ACHN (cell line): ENCODE measurements at places on chromosomes 11 and 22.

- DNase-seq: no peak
These were observed 10.6 kb downstream of the LTBP3 start for GRCh38 chr11:65547446-65548125.

DNA sequence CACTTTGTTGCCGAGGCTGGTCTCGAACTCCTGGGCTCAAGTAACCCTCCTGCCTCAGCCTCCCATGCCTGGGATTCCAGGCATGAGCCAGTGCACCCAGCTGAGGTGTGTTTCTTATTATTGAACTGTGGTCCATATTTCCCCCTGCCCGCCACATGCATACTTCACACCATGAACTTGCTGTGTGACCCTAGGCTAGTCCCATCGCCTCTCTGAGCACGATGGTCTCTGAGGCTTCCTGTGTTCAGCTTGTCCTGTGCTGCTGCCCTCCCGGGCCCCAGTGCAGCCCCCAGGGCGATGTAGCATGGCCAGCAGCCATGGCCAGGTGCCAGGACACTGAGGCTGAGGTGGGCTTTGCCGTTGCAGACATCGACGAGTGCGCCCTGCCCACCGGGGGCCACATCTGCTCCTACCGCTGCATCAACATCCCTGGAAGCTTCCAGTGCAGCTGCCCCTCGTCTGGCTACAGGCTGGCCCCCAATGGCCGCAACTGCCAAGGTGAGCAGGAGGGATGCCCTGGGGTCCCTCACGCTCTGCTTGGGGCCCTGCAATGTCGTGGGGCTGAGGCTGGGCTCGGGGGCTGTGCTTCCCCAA is 45.7 kb downstream of the FBLN1 start:
- no peak for DNase-seq

DNA sequence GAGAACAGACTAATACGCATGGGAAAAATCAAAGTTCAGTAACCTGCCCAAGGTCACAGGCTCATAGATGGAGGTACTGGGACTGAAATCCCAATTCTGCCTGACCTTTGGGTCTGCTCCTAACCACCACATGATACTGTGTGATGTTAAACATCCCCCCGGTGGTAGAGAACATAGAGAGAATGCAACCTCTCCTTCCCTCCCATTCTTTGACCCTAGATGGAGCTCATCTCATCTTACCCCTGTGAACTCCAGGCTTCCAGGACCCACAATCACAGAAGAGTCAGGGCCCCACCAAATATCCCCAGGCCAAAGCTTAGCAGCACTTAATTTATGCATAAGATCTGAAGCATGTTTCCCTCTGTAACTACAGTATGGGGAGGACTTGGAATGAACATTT is 198.5 kb downstream of the MYO18B start:
- no peak for DNase-seq

- DNase-seq: no peak
These were observed 14.9 kb upstream of the TSKU start for GRCh38 chr11:76768088-76768908.

DNA sequence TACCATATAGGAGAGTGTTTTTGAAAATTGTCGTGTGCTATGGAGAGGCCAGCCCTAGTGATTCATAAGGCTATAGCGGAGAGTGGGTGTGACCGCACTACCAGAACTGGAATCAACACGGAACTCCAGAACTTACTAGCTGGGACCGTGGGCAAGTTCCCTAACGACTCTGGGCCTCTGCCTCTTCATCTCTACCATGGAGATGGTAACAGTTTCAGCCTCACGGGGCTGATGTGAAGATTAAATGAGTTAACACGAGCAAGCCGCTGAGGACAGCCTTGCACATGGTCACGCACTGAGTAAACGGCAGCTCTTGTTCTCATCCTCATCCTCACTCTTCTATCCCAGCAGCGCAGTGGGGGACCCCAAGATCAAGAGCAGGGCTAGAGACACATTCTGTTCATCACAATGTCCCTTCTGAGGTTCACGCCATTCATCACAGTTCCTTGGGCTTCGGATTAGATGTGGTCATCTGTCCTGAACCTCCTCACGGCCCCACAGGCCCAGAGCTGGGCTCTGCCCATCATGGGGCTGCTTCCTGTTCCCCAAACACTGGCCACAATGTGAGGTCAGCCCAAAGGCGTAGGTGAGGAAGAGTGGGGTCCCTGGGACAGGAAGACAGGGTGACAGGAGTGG is 47.2 kb upstream of the CD5 start:
- DNase-seq: no peak

GRCh38 chr11:42021911-42022310 is 562.5 kb upstream of the LRRC4C start:
- no peak for DNase-seq

GRCh38 chr11:111513240-111513605 is 1.0 kb upstream of the BTG4 start:
- DNase-seq: no peak

DNA sequence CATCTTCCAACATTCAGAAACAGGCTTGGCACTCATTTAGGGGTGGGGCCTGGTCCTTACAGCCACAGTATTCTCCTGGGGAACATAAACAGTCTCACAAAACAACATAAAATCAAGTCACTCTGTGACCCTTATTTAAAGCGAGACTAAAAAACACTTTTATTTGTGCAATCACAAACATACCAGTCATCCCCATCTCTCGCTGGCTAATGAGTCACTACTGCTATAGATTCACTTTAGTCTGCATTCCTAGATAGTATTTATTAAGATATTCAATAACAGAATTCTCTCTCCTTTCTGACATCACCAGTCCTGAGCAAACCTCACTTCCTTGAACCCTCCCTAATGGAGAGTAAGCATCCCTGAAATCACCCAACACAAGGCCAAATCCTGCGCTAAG is 68.0 kb downstream of the ZBTB44 start:
- no peak for DNase-seq

GRCh38 chr11:75797792-75798191 is 17.2 kb upstream of the UVRAG start:
- DNase-seq: no peak

- DNase-seq: no peak
These were observed 25.8 kb upstream of the LMO1 start for GRCh38 chr11:8289492-8289918.

DNA sequence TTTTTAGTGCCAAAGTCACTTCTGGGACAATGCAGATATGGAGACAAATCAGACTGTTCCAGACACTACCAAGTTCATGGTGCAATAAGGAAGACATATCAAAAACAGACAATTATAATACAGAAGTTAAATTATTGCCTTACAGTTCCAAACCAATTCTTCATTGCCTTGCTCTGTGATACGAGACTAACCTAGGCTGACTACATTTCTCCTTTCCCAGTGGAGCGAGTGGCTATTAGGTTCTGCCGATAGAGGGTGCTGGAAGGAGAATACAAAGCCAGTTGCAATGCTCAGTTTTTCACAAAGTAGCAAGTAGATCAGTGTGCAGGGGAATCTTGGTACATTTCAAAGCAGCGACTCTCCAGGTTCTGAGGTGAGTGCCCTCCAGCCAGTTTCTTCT is 67.8 kb downstream of the FAM168A start:
- peak; percentile 34 for DNase-seq

GRCh38 chr11:66912361-66912760 is 45.8 kb downstream of the PC start:
- DNase-seq: no peak

- DNase-seq: no peak
These were observed 1084.9 kb downstream of the BRD1 start for GRCh38 chr22:48742556-48743343.

DNA sequence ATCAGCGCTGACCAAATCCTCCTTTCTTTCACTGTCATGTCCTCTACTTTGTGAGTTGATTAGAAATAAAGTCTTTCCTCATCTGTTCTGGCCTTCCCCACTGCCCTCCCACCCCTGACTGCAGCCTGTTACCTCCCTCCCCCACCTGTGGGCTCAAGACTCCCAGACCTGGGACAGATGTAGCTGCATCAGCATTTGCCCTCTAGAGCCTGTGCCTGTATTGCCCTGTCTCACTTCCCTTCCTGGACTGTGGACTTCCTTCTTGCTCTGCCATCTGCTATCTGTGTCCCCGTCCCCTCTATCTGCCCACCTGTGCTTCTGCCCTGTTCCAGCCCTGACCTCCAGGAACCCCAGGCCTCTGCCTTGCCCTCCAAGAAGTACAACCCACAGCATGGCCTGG is 122.5 kb downstream of the GALNT18 start:
- no peak for DNase-seq

DNA sequence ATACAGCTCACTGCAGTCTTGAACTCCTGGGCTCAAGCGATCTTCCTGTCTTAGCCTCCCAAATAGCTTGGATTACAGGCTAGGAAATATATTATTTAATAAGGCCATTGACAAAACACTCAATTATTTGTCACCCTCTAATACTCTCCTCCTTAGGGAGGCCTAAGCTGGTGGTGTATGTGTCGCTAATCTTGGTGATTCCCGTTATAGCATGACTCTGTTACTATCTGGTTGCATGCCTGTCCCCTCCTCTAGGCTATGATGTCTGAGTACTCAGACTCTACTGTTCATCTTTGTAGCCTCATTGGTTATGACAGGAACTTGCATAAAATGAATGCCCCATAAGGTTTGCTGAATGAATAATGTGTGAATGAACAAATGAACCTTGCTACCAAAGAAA is 87.6 kb downstream of the USP35 start:
- no peak for DNase-seq

DNA sequence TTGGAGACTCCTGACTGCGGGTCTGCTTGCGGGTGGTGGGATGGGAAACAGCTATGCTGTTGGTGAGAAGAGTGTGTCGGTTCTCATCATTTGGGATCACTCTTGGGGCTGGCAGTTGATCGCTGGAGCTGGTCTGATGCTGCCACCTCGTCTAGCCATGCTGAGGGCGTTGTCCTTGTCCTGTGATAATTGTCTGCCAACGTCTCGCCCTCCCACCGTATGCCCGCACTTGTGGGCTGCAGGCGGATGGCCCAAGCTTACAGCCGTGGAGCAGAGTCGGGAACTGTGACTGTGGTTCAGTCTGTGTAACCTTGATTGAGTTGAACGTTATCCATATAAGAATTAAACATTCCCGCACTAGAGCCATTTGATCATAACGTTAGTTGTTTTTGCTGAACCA is 204.4 kb downstream of the TBC1D22A start:
- no peak for DNase-seq

DNA sequence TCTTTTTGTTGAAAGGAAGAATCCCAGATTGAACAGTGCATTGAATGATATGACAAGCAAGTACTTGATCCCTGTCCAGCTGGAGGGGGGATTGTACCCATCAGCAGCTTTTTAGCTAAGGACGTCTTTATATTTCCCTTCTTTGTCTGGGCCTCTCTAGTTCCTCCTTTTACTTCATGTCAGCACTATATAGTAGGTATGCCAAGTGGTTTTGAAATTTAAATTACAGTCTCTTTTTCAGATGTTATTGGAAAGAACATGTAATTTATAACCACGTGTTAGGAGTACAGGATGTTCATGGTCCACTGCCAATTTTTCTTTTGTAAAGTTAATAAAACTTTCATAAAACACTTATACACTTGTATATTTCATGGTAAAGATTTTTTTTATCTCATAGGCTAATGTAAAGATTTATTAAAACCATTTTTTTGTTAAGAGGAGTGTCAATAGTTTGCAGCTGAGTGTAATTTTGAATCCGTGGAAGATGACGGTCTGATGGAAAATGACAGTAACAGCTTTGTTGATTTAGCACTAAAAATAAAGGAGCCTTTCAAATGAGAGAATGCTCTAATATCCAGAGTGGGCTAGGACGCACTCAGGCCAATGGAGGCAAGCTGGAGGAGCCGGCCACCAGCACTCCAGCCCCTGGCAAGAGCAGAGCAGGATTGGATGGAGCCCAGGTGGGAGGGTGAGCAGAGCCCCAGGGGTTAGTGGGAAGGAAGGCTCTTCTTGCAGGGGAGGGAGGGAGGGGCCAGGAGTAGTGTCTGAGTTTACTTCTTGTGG is 488.3 kb downstream of the INSC start:
- no peak for DNase-seq

DNA sequence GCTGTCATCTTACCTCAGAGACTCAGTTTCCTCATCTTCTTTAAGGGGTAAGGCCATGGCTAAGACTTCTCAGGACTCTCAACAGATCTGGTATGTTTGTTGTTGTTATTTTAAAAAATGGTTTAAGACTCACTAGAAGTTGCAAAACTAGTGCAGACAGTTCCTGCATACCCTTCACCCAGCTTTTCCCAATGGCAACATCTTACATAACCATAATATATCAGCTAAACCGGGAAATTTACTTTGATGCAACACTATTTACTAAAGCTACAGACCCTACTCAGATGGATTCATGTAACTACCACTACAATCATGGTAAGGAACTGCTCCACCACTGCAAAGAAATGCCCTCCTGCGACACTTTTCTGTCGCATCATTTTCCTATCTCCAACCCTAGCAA is 20.4 kb downstream of the LGR4 start:
- no peak for DNase-seq

- no peak for DNase-seq
These were observed 31.6 kb upstream of the PRR5 start for GRCh38 chr22:44670220-44670988.

GRCh38 chr11:105100206-105100605 is 39.4 kb downstream of the CARD18 start:
- no peak for DNase-seq

GRCh38 chr22:33920927-33921524 is 750 bp upstream of the LARGE1 start:
- DNase-seq: peak; percentile 90

DNA sequence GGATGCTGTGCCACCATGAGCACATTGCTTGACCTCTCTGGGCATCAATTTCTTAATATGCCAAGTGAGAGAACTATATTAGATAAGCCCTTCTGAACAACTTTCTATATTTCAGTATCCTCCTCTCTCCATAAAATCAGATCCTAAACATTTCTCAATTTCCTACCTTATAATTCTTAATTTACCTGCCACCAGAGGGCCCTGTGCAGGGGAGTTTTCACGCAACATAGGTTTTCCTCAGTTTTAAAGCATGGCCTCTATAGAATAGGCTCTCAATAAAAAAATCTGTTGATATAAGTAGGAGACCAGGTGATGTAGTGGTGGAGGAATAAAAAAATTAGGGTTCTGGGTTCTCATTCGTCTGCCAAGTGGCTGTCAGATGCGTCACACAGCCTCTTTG is 83.7 kb upstream of the DBX1 start:
- peak; percentile 5 for DNase-seq

DNA sequence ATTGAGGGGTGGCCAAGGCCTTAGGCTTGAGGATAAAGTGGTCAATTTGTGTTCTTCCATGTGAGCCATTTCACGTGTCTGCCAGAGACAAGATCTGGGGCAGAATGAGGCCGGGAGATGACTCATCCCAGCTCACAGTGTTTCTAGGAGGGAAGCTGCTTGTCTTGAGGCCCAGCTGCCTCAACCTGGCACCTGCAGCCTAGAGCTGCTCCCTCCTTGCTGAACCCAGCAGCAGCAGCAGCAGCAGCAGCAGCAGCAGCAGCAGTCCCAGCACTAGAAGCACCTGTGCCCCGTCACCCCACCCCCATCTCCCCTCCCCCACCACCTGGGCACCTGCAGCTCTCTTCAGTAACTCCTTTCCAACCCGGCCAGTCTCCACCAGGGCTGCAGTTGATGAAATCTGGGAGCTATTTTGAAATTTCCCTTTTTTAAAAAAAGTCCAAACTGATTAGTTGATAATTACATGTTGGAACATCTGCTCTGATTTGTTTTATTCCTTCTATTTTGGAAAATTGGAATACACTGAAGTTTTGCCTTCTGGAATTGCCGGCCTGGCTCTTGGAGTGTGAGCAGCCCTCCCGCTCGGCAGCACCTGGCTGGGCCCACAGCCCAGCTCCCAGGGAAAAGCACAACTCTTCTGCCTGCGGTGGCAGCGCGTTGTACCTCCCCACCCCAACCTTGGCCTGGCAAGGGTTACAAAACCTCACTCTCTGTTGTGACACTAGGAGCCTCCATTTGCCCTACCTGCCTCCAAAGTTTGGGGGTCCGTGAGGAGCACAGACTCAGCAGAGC is 143.5 kb downstream of the NXPE2 start:
- DNase-seq: no peak
